ENCODE measurements at places on chromosomes 4 and X.

DNA sequence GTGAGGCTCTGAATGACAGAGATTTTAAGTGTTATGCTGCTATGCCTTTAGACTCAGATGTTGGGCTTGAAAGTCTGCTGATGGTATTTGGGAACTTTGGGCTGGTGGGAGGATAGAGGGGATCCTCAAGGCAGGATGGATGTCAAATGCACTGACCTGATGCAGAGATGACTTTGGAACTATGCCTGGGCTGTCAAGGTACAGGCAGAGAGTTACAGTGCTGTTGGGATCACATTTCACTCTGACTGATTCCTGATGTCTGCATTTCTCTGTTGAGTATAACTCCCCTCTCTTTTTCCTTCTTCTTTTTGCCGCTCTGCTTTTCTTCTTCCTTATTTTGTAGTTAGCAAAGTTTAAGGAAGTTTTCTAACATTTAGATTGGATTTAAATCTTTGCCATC lies 271.8 kb upstream of the ARX start:
- H3K27ac ChIP-seq, result no peak overlapping the region
- no peak for DNase-seq
- H3K4me3 ChIP-seq, result no peak overlapping the region
- H3K4me1 ChIP-seq, result no peaks in the 10 kb centered on the region
- H3K36me3 ChIP-seq, result no peaks in the 10 kb centered on the region

DNA sequence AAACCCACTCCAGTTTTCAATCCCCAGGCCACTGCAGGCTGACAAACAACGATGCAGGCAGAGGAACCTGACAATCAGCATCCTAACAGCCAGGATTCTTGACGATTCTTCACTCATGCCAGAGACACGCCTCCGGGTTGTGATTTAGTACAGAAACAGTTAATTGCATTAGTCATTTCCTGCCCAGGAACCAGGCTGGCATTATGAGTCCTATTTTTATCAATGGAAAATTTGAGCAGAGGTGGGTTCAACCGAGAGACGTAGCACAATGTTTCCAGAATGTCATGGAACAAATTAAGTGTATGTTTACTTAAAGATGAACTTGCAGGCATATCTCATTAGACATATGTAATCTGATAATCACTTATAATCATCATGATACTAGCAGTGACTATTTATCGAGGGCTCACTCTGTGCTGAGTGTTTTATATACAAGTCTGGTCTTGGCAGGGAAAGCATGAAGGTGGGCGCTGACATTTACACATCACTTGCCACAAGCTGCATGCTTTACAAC lies 159.7 kb downstream of the NSUN7 start:
- no peak overlapping the region for H3K27ac ChIP-seq
- no peak for DNase-seq
- H3K36me3 ChIP-seq, result no peaks in the 10 kb centered on the region
- no peak overlapping the region for H3K4me3 ChIP-seq
- H3K27me3 ChIP-seq, result no peaks in the 10 kb centered on the region

- no peak overlapping the region for H3K27ac ChIP-seq
- no peaks in the 10 kb centered on the region for H3K36me3 ChIP-seq
- DNase-seq, result no peak
- no peak overlapping the region for H3K4me3 ChIP-seq
- no peaks in the 10 kb centered on the region for H3K27me3 ChIP-seq
Measured at GRCh38 chrX:21153503-21153902, 220.7 kb upstream of the CNKSR2 start.

DNA sequence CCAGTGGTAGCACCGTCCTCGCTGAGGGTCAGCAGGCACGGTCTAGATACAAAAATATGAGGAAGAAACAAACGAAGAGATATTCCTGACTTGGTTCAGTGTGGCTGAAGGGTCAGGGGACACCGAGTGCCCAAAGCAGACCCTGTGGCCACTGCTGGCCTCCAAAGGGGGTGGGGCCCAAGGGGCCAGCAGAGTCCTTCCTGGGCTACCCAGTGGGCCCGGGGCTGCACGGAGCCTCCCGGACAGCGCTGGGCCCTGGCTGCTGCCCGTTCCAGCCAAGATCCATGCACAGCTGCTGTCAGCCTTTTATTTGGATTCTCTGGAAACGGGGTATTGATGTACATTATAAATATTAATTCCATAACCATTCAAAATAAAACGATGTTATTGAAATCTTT lies 20.4 kb downstream of the NELFA start:
- no peak overlapping the region for H3K27ac ChIP-seq
- H3K4me3 ChIP-seq, result no peak overlapping the region
- no peaks in the 10 kb centered on the region for H3K27me3 ChIP-seq
- no peak for DNase-seq
- H3K4me1 ChIP-seq, result no peaks in the 10 kb centered on the region
- peaks cover 4% of the 10 kb centered on the region for H3K36me3 ChIP-seq

DNA sequence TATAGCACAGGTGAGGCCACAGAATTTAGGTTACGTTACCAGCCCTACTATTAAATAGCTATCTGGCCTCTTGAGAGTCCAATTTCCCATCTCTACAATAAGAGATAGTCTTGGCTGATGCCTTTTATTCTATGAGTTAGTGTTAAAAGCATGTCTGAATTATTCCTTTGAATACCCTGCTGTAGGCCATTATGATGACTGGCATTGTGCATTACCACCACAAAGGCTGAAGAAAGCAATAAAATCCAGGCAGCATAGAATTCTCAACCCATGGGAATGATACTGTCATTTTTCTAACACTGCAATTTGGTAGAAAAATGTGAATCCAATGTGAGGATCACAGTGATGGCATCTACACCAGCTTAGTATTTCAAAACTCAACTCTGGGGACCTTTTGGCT lies 51.4 kb downstream of the OTC start:
- DNase-seq, result no peak
- no peak overlapping the region for H3K27ac ChIP-seq
- H3K36me3 ChIP-seq, result no peaks in the 10 kb centered on the region
- no peaks in the 10 kb centered on the region for H3K4me1 ChIP-seq
- no peak overlapping the region for H3K4me3 ChIP-seq

DNA sequence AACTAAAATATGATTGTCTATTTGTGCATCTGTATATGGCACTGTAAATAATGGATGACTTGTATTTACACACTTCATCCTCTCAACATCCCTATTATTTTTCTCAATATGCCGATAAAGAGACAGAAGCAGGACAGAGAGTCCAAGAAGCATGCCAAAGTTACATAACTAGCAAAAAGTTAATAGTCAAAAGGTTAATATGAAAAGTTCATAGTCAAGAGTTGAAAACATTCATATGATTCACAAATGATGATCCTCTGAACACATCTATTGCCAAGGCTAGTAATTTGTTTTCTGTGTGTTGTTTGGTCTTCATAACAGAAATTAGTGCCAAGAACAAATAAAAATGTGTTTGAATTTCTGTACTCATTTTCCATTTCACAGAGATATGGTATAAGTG lies 231.0 kb downstream of the ADAMTS3 start:
- H3K4me1 ChIP-seq, result no peaks in the 10 kb centered on the region
- H3K36me3 ChIP-seq, result no peaks in the 10 kb centered on the region
- no peak for DNase-seq
- no peaks in the 10 kb centered on the region for H3K27me3 ChIP-seq
- H3K27ac ChIP-seq, result no peak overlapping the region

GRCh38 chr4:173449380-173449717 lies 50.4 kb upstream of the SCRG1 start:
- no peak overlapping the region for H3K27ac ChIP-seq
- H3K27me3 ChIP-seq, result no peaks in the 10 kb centered on the region
- no peak for DNase-seq
- no peaks in the 10 kb centered on the region for H3K36me3 ChIP-seq
- H3K4me1 ChIP-seq, result peaks cover 16% of the 10 kb centered on the region
- no peak overlapping the region for H3K4me3 ChIP-seq

DNA sequence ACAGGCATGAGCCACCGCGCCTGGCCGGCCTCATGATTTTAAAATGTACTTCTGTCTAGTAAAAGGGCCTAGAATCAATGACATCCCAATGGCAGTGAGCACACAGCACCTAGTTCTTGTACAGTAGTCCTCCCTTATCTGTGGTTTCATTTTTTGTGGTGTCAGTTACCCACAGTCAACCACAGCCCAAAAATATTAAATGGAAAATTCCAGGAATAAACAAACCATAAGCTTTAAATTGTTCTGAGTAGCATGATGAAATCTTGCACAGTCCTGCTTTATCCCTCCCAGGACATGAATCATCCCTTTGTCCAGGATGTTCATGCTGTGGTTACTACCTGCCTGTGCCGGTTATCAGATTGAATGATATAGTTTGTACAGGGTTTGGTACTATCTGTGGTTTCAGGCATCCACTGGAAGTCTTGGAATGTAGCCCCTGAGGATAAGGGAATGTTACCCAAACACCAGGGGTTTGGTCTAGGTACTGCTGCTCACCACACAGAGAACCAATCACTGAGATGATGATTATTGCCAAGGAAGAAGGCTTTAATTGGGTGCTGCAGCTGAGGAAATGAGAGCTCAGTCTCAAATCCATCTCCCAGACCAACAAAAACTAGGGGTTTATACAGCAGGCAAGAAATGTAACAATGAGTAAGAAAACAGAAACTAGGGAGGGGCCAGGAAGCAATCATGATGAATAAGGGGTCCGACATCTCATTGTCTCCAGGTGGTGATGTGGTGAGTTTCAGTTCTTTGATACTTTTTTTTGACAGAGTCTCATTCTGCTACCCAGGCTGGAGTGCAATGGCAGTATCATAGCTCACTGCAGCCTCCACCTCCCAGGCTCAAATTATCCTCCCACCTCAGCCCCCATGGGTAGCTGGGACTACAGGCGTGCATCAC lies 16.2 kb upstream of the FHL1 start:
- H3K27me3 ChIP-seq, result no peaks in the 10 kb centered on the region
- H3K27ac ChIP-seq, result peak overlapping the region; percentile 94
- H3K4me3 ChIP-seq, result no peak overlapping the region
- no peaks in the 10 kb centered on the region for H3K36me3 ChIP-seq

DNA sequence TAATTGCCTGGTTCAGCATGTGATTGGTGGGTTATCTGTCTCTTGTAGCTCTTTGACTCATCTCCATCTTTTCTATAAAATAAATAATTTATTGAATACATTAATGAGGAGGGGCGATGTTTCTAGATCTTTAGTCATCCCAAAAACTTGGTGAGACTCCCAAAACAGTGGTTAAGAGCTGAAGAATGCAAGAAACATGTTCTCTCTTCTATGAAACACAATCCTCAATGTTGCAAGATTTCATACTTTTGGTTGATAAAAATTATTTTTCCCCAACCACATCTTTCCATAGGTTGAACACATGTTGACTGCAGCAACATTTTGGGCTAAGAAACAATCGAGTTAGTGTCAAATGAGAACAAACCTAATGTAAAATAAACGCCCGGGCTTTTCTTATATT lies 1.2 kb upstream of the TMEM47 start:
- no peaks in the 10 kb centered on the region for H3K27me3 ChIP-seq
- no peaks in the 10 kb centered on the region for H3K36me3 ChIP-seq
- no peak for DNase-seq
- no peak overlapping the region for H3K27ac ChIP-seq
- H3K4me3 ChIP-seq, result no peak overlapping the region

GRCh38 chr4:67762086-67762485 lies 7.9 kb upstream of the GNRHR start:
- peak; percentile 81 for DNase-seq
- no peak overlapping the region for H3K4me3 ChIP-seq
- H3K27me3 ChIP-seq, result peaks cover 17% of the 10 kb centered on the region
- H3K36me3 ChIP-seq, result no peaks in the 10 kb centered on the region

All from MM.1S (cell line).